Body of pancreas (tissue), 4 donors: ENCODE measurements at places on chromosomes 4 and X. TPM values are rescaled to one million over a fixed set of nuclear protein-coding genes. Genes with fewer than 3 reads are reported as not detected.

The CYSLTR1 gene
- 0.78 TPM for total RNA-seq

The SAGE1 gene
- total RNA-seq: not detected

The ZNF630 gene
- 0.33 TPM for total RNA-seq

DNA sequence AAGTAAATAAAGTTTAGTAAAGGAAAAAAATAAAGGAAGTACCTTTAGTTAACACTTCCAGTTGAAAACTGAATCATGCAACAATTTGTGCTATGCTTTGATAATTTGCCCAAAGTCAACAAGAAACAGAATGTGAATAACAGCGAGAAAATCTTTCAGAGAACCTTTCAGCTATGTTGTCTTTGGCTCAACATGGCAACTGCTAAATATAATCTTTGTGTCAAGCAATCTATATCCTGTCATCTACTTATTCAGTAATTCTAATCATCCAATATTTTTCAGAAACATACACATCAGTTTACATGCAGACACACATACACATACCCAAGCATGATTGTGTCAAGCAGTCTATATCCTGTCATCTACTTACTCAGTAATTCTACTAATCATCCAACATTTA is 136.0 kb upstream of the PABPC4L start:
- no peaks in the 10 kb centered on the region for H3K36me3 ChIP-seq
- H3K4me3 ChIP-seq: no peak overlapping the region
- no peak for DNase-seq
- no peaks in the 10 kb centered on the region for H3K27me3 ChIP-seq
- H3K27ac ChIP-seq: no peak overlapping the region

DNA sequence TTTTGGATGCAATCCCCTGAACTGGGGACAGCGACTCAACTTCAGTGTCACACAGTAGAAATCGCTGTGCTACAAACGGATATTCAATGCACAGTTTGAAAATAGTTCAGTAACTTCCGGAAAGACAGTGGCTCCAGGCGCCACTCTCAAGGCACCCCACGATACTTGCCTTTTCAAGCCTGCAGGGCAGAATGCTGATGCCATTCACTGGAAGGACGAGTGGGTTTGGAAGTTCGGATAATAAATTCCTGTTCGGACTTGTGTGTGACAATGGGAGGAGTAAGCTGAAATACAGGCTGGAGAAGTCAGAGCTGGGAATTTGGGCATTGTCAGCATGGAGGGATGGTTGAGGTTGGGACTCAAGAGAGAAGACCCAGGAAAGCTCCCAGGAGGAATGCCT is 64.3 kb upstream of the HELT start:
- DNase-seq: no peak
- no peak overlapping the region for H3K27ac ChIP-seq
- H3K4me3 ChIP-seq: no peak overlapping the region
- no peaks in the 10 kb centered on the region for H3K27me3 ChIP-seq
- no peaks in the 10 kb centered on the region for H3K36me3 ChIP-seq
